A673 (cell line): ENCODE measurements at places on chromosomes 2 and 18.

GRCh38 chr2:37564356-37564755 is 107.1 kb downstream of the CDC42EP3 start:
- peak; percentile 45 for DNase-seq

- no peak for DNase-seq
These were observed 3.7 kb downstream of the DGUOK start for GRCh38 chr2:73930386-73930785.

- DNase-seq: peak; percentile 86
These were observed 30.9 kb downstream of the LONRF2 start for GRCh38 chr2:100291152-100291970.

GRCh38 chr2:53006980-53007379 is 760.6 kb upstream of the CHAC2 start:
- DNase-seq: no peak

- no peak for DNase-seq
These were observed 50.6 kb downstream of the CELF4 start for GRCh38 chr18:37514953-37515352.

- DNase-seq: no peak
These were observed 47.7 kb upstream of the NR4A2 start for GRCh38 chr2:156380117-156380645.

GRCh38 chr2:135615404-135615803 is 84.1 kb downstream of the R3HDM1 start:
- DNase-seq: no peak

DNA sequence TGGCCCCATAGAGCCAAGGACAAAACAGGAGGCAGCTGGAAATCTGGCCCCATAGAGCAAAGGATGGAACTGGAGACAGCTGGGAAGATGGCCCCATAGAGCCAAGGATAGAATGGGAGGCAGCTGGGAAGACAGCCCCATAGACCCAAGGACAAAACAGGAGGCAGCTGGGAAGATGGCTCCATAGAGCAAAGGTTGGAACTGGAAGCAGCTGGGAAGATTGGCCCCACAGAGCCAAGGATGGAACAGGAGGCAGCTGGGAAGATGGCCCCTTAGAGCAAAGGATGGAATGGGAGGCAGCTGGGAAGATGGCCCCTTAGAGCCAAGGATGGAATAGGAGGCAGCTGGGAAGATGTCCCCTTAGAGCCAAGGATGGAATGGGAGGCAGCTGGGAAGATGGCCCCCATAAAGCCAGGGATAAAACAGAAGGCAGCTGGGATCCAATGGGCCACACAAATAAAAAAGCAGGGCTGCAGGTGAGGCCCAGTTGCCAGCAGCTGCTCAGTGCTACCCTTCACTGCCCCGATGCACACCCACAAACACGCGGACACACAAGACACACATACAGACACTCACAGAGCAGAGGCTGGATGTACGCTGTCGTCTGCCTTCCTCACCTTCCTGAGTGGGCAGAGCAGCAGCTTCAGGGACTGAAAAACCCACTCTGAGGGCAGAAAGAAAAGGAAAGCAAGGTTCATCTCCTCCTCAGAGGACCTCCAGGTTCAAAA is 505.4 kb upstream of the MYT1L start:
- no peak for DNase-seq

GRCh38 chr18:47560723-47561715 is 309.6 kb upstream of the SKOR2 start:
- no peak for DNase-seq

DNA sequence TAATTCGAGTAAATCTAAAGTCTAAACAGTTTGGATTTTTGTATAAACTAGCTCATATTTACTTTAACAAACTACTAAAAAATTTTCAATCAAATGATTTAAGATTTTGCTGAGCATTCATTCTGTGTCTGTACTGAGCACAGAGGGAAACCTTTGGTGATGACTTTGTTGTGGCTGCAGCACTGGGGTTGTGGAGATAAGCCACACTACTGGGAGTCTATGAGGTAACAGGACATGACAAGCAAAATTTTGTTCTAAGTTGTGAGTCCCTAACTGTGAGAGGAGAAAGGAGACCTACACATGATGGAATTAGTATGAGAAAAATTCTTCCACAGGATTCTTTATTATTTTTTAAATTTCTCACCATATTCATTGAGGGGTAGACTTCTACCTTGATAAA is 933.7 kb upstream of the LRATD1 start:
- no peak for DNase-seq

- DNase-seq: no peak
These were observed 148.8 kb downstream of the ANKRD44 start for GRCh38 chr2:197161774-197162173.

DNA sequence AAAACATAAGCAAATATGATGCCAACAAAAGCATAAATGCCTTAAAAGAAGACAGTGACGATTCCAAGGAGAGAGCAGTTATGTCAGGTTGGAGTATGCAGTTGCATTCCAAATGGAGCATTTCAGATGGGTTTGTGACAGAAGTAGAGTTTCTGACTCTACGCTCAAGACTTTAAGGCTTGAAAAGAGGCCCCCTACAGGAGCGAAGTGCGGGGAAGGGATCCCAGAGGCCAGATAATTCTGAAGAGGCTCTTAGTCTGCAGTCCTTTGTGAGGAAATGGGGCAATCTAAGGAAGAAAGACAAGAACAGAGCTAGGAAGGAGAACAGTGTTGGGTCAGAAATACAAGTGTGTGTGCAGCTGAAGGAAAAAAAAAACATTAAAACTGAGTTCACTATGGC is 95.5 kb downstream of the ZNF521 start:
- no peak for DNase-seq

DNA sequence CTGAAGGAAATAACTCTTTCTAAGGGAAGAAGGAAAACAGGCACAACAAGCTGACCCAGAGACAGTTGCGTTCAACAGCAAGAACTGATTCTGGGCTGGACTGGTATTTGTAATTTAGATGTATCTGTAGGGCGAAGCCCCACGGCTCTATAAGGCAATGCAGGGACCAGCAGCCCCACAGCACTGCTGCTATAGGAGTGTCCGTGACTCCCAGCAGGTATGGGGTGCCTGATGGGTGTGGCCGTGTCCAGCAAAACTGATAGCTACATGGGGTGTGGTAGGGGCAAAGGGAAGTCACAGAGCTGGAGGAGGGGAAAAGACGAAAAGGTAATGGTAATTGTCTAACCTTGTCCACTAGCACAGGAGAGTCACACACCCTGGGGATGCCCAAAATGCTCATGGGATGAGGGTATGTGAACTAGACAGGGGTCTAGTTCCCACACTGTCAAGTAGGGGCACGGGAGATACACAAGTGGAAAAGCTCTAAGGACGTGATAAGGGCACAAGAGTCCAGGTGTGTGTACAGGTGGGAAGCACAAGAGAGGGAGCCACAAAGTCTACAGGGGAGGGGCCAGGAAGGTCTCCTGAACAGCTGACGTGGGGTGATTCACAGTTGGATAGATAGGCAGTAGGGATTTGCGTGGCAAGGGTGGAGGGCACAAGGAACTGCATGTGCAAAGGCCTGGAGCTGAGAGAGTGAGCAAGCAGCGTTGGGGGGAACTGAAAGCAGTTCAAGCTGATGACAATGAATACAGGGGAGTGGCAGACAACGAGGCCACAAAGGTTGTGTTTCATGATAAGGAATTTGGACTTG is 48.5 kb upstream of the ASPRV1 start:
- no peak for DNase-seq

DNA sequence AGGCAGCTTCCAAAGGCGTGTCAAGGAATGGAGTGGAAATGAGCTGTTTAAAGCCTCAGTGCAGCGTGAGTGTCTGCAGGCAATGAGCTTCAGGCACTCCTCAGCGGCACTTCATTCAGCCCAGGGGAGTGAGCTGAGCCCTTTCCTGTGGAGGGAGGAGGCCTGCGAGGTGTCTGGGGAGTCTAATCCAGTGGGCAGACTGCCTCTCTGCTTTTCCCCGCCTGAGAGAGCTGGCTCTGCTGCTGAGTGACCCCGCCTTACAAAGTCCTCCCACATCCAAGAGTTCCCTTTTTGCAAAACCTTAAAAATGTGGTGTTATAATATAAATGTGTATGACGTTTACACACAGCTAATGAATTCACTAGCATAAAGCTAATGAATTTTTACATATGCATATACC is 7.0 kb upstream of the LDLRAD4 start:
- no peak for DNase-seq

DNA sequence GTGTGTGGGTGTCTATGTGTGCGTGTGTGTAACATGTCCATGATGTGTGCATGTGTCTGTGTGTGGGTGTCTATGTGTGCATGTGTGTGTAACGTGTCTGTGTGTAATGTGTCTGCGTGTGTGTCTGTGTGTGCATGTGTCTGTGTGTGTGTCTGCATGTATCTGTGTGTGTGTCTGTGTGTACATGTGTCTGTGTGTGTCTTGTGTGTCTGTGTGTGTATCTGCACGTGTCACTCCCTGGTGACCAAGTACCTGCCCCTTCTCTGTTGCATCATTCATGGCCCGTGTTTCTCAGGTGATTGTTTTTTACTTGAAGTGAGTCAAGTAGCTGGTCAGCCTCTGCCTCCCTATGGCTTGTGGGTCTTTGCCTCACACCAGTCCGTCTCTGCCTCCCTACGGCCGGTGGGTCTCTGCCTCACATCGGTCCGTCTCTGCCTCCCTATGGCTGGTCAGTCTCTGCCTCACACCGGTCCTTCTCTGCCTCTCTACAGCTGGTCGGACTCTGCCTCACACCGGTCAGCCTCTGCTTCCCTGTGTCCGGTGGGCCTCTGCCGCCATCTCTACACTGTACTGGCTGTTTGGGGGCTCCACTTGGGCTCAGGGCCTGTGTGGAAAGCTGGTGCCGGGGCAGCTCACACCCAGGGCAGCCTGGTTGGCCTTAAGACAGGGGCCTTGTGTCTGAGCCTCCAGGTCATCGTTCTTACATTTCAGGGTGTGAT is 31.6 kb downstream of the KCNG2 start:
- no peak for DNase-seq

DNA sequence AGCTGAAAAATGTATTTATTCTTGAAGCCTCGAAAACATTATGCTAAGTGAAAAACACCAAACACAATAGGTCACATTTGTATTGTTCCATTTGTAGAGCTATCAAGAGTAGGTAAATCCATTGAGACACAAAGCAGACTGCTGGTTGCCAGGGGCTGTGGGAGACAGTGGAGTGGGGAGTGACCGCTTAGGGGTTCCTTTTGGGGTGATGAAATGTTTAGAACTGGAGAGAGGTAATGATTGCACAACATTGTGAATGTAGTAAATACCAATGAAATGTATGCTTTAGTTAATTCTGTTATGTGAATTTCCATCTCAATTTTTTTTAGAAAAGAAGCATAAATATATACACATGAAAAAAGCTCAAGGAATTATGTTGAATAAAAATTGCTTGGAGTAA is 15.8 kb downstream of the KCTD18 start:
- no peak for DNase-seq

DNA sequence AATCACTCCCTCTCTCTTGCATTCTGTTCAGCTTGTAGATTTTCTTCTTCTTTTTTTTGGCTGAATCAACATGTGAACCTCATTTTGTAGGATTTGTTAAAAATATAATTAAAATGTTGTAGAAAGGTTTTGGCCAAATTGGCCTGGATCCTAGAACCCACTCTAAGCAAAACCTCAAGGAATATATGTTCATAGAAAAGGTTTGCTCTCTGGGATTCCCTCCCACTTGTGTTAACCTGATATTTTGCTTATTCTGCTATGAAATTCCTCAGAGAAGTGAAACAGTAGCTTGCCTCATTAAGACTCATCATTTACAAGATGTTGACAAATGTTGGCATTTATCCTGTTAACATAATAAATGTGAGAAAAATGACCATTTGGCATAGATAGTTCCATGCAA is 456.7 kb downstream of the TMEM182 start:
- DNase-seq: no peak

DNA sequence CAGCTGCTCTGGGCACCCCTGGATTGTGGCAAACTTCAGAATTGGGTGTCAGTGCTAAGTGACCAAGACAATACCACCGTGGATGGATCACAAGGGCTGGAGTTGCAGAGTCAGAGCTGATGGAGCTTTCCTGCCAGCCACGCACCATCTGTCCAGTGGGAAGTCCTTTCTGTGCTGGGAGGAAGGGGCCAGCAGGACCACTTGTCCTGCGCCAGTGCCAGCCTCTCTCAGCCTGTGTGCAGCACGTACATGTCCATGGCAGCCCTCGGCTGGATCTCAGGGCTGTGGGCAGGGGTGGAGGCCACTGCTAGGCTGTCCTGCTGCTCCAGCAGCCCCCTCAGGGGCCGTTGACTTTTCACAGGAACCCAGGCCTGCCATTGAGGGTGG is 33.3 kb downstream of the RAB31 start:
- no peak for DNase-seq

DNA sequence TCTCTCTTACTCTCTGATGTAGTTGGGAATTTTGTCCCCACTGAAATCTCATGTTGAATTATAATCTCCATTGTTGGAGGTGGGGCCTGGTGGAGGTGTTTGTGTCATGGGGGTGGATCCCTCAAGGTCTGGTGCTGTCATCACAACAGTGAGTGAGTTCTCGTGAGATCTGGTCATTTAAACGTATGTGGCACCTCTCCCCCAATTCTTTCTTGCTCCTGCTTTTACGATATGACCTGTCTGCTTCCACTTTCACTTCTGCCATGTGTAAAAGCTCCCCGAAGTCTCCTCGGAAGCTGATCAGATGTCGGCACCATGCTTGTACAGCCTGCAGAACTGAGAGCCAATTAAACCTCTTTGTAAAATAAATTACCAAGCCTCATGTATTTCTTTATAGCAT is 337.8 kb upstream of the CDH2 start:
- DNase-seq: no peak

DNA sequence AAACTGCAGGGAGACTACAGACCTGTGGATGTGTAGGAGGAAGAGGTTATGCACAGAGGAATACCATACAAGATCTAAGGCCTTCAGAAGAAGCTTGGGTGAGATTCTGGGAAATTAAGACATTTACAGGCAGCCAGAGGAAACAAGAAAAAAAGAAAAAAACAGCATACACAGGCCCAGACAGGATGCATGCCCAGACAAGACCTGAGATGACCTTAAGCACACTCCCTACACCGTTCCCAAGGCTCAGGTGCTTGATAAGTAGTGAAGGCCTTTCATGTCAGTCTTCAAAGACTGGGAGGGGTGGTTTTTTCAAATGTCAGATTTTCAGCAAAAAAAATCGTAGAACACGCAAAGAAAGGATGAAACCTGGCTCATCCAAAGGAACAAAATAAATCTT is 83.0 kb downstream of the CCDC138 start:
- no peak for DNase-seq

DNA sequence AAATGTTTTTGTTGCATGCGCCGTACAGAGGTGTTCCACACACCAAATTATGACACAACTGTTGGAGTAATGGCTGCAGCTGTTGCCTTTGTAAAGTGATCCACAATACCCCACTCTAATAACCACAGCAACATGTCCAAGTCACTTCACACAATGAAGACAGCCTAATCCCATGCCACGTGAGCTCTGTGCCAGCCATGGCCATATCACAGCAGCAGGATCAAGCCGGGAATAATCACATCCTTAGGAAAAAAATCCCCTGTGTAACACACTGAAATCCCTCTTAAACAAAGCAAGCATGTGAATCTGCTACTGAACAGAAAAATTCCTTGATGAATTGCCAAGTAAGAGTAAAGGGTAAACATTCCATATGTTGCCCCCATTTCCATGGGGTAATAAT is 179.5 kb upstream of the PARD3B start:
- DNase-seq: no peak
